Activated T-cell treated with anti-CD3 and anti-CD28 coated beads, Interleukin-2, amount 50 U/mL, for 72 hours (primary cell): ENCODE measurements at places on chromosomes 16 and 17. TPM values are rescaled to one million over a fixed set of nuclear protein-coding genes. Genes with fewer than 3 reads are reported as not detected.

TEX19 gene
- total RNA-seq, result 0.17 TPM

TBX4 gene
- total RNA-seq, result not detected

CDH13 gene
- total RNA-seq, result not detected

IL34 gene
- total RNA-seq, result 0.36 TPM

SLC16A5 gene
- 9.8 TPM for total RNA-seq

CCL14 gene
- not detected for total RNA-seq

CAPNS2 gene
- not detected for total RNA-seq

HBA1 gene
- total RNA-seq, result not detected

HCRT gene
- not detected for total RNA-seq

CIITA gene
- total RNA-seq, result 3.1 TPM

IL17C gene
- not detected for total RNA-seq

GAST gene
- total RNA-seq, result not detected

SLC35G6 gene
- not detected for total RNA-seq

KRT33A gene
- total RNA-seq, result not detected

GRCh38 chr16:26267641-26268040, 575.9 kb downstream of the HS3ST4 start:
- no peak for DNase-seq
- no peaks in the 10 kb centered on the region for H3K36me3 ChIP-seq
- no peaks in the 10 kb centered on the region for H3K4me1 ChIP-seq
- H3K4me3 ChIP-seq, result no peak overlapping the region

DNA sequence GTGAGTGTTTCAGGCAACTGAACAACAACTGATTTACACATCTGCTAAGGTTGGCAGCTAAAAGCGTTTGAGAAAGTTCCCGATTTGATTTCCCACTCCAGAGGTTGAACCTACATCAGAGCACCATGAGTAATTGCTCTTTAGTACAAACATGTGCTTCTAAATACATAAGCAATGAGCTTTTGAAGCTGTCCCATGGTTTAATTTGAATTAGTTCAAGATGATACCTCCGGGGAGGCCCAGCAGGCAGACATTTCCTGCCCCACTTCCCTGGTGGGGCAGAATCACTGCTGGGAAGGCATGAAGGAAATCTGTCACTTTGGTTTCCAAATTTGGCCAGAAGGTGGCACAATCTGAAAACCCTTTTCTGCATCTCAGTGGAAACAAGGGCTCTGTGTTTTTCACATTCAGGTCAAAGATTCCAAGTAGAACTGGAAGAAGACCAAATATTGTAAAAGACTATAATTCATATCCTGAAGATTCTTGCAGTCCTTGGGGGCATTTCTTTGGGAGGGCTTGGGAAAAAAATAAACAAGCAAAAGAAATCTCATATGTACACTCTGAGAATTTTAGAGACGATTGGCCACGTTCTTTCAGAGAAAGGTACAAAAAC, 176.2 kb upstream of the FAM20A start:
- peaks cover 7% of the 10 kb centered on the region for H3K27me3 ChIP-seq
- no peaks in the 10 kb centered on the region for H3K36me3 ChIP-seq
- no peak overlapping the region for H3K27ac ChIP-seq
- peaks cover 6% of the 10 kb centered on the region for H3K4me1 ChIP-seq

DNA sequence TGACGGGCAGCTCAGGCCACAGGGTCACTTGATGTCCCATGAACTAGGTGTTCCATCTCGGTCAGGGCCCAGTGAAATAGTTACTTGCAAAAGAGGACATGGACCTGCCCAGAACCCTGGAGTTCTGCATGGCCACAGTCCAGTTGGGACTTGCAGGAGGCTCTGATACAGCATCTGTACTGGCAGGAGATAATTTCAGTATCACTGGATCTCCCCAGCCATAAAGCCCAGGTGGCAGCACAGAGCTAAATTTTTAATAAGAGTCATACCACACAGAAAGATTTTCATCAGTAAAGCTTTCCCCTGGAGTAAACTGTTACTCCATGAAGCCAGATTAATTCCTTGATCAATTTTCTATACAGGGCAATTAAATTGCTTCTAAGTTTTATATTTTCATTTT, 18.0 kb upstream of the SLC16A5 start:
- H3K4me3 ChIP-seq, result no peak overlapping the region
- no peak for DNase-seq
- H3K27ac ChIP-seq, result no peak overlapping the region
- no peaks in the 10 kb centered on the region for H3K27me3 ChIP-seq
- H3K36me3 ChIP-seq, result no peaks in the 10 kb centered on the region
- peaks cover 34% of the 10 kb centered on the region for H3K4me1 ChIP-seq

GRCh38 chr17:1755827-1756262, 6.0 kb upstream of the SERPINF1 start:
- H3K36me3 ChIP-seq, result no peaks in the 10 kb centered on the region
- DNase-seq, result no peak
- no peak overlapping the region for H3K4me3 ChIP-seq
- H3K27ac ChIP-seq, result no peak overlapping the region

GRCh38 chr17:74512036-74512435, 19.2 kb downstream of the CD300LB start:
- peaks cover 13% of the 10 kb centered on the region for H3K36me3 ChIP-seq
- DNase-seq, result no peak
- peaks cover 31% of the 10 kb centered on the region for H3K4me1 ChIP-seq

DNA sequence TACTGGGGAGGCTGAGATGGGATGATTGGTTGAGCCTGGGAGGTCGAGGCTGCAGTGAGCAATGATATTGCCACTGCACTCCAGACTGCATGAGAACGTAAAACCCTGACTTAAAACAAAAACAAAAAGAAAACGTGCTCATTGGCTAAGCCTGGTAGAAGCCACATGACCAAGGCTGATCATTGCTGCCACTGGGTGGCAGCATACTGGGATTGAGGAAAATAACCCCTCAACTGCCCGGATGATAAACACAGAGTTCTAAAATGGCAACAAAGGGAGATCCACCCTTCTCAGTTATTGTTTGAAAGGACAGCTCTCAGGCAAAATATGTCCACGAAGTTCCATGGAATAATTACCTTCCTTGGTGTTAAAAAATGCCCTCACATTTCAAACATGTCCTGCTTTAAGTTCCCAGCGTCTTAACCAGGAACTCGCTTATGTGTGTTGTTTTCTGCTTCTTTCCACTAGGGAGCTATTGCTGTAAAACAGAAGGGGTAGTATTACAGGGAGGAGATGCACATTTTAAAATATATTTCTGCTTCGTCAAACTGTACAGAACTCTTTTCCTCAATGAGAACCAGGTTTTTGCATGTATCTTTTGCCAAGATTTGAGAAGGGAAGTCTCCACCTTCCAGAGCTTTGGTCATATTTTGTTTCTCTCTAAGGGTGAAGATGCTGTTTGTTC, 675.3 kb downstream of the MAF start:
- H3K27ac ChIP-seq, result no peak overlapping the region
- DNase-seq, result peak; percentile 6
- peaks cover 13% of the 10 kb centered on the region for H3K36me3 ChIP-seq
- no peak overlapping the region for H3K4me3 ChIP-seq

- H3K4me3 ChIP-seq, result peak overlapping the region; percentile 86
- peaks cover 65% of the 10 kb centered on the region for H3K36me3 ChIP-seq
- no peaks in the 10 kb centered on the region for H3K27me3 ChIP-seq
- peaks cover 89% of the 10 kb centered on the region for H3K4me1 ChIP-seq
Measured at GRCh38 chr17:42337442-42337841, 49.1 kb downstream of the STAT5A start.

DNA sequence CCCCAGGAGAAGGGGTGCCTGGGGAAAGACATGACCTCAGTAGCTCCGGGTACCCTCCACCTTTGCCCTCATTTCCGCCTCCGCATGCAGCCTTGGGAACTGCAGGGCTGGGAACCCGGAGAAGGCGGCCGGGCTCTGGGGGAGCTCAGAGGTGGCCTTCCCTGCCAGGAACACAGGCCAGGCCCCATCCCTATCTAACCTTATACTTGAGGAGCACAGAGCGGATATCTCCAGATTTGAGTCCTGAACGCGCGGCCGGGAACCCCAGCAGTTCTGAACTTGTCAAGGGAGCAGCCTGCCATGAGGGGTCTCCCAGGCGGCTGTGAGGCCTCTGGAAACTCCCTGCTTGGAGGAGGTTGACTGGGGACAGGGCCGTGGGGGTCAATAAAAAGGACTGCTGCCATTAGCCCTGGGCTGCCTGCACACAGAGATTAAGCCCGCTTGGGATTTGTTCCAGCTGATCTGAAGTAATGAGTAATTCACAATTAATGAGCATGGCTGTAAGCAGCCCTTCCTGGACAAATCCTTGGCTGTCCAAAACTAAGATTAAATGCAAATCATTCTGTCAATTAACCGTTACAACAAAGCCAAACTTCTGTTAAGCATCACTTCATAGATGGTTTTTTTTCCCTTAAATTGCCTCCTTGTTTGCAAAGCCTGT, 26.3 kb upstream of the METRNL start:
- no peak for DNase-seq
- peak overlapping the region; percentile 37 for H3K4me3 ChIP-seq
- no peak overlapping the region for H3K27ac ChIP-seq
- peaks cover 45% of the 10 kb centered on the region for H3K4me1 ChIP-seq
- H3K36me3 ChIP-seq, result peaks cover 2% of the 10 kb centered on the region

GRCh38 chr16:53899431-53899830, 195.5 kb downstream of the FTO start:
- H3K4me1 ChIP-seq, result peaks cover 4% of the 10 kb centered on the region
- H3K27ac ChIP-seq, result no peak overlapping the region
- peaks cover 3% of the 10 kb centered on the region for H3K36me3 ChIP-seq
- no peak overlapping the region for H3K4me3 ChIP-seq
- no peak for DNase-seq

DNA sequence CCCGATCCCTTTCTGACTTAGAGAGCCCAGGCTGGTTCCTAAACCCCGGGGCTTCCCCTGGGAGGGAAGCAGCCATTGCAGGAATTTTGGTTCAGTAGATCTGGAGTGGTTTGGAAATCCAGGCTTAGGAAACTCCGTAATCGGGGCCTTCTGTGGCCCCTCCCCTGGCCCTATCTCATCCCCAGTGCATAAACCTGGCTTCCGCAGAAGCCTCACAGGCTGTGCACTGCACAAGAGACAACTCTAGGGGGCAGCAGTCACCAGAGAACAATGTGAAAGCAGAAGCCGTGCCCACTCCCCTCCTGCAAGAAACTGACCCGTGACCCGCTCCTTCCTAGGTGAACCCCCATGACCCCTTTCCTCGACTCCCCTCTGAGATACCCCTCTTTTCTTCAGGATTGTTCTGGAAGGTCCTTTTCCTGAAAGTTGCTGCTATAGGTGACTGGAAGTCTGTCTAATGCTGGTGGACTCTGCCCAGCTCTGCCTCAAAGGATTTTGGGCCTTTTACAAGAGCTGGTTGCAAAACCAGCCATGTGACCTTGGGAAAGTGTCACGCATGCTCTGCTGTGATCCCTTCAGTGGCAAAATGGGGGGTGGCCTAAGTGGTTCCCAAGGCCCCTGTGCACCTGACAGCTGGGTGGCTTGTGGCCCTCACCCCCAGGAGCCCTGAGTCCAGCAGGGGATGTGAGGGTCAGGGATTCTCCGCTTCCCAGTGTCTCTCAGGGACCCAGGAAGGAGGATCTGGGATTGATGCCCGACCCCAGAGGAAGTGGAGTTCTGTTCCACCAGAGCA, 14.4 kb downstream of the GUCY2D start:
- H3K4me3 ChIP-seq, result peak overlapping the region; percentile 84
- peak; percentile 74 for DNase-seq
- peaks cover 8% of the 10 kb centered on the region for H3K27me3 ChIP-seq
- peaks cover 22% of the 10 kb centered on the region for H3K4me1 ChIP-seq
- H3K36me3 ChIP-seq, result no peaks in the 10 kb centered on the region

DNA sequence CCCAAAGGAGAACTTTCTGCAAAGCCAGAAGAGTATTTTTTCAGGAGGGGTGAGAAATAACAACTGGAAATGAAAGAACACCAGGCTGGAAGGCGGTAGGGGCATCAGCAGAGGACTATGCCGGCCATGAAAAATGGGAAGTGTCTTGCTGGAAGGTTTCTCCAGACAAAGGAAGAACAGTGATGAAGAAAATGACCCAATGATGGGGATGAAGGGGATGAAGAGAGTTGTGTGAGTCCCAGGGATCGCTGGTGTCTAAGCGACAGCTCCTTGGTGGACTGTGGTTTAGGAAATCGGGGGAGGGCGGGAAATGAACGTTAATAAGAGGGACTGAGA, 623 bp downstream of the TTLL6 start:
- no peak for DNase-seq
- no peaks in the 10 kb centered on the region for H3K36me3 ChIP-seq
- H3K27ac ChIP-seq, result peak overlapping the region; percentile 12
- H3K4me1 ChIP-seq, result peaks cover 17% of the 10 kb centered on the region
- peaks cover 55% of the 10 kb centered on the region for H3K27me3 ChIP-seq
- peak overlapping the region; percentile 76 for H3K4me3 ChIP-seq

GRCh38 chr17:66711881-66712321, 123.0 kb upstream of the CACNG5 start:
- no peak overlapping the region for H3K4me3 ChIP-seq
- no peaks in the 10 kb centered on the region for H3K27me3 ChIP-seq

- H3K4me1 ChIP-seq, result peaks cover 7% of the 10 kb centered on the region
- H3K27me3 ChIP-seq, result no peaks in the 10 kb centered on the region
- DNase-seq, result no peak
- H3K4me3 ChIP-seq, result no peak overlapping the region
Measured at GRCh38 chr16:85624646-85625045, 11.5 kb downstream of the GSE1 start.

DNA sequence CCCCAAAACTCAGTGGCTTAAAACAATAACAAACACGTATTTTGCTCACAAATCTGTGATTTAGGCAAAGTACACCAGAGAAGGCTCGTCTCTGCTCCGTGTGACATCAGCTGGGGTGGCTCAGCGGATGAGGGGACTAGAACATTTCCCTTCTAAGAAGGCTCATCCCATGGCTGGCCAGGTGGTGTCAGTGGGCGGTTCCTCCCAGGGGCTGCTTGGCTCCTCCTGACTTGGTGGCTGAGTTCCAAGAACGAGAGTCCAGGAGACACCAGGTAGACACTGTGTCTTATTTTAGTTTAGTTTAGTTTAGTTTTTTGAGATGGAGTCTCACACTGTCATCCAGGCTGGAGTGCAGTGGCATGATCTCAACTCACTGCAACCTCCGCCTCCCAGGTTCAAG, 5.6 kb upstream of the CHMP6 start:
- peaks cover 10% of the 10 kb centered on the region for H3K27me3 ChIP-seq
- H3K4me3 ChIP-seq, result no peak overlapping the region
- peaks cover 5% of the 10 kb centered on the region for H3K4me1 ChIP-seq
- DNase-seq, result no peak
- no peaks in the 10 kb centered on the region for H3K36me3 ChIP-seq

- peak within 1 kb of the TSS; percentile 77 for H3K27ac ChIP-seq
- peak; percentile 73 for DNase-seq
- no peaks in the 10 kb centered on the region for H3K27me3 ChIP-seq
- H3K4me1 ChIP-seq, result peaks cover 5% of the 10 kb centered on the region
Measured at GRCh38 chr17:82228842-82229697, at the start of gene SLC16A3. SLC16A3 (plus strand) TSS chr17:82229042; CDS start chr17:82236009, 6,967 bp downstream.

GRCh38 chr17:283911-284675, 68.5 kb downstream of the RPH3AL start:
- no peak overlapping the region for H3K27ac ChIP-seq
- H3K27me3 ChIP-seq, result no peaks in the 10 kb centered on the region
- no peaks in the 10 kb centered on the region for H3K36me3 ChIP-seq
- H3K4me1 ChIP-seq, result no peaks in the 10 kb centered on the region
- no peak for DNase-seq
